ENCODE measurements at places on chromosomes 2 and 18.
A peak's percentile ranks its signal among the peaks of the same experiment; 100 is the strongest.

DNA sequence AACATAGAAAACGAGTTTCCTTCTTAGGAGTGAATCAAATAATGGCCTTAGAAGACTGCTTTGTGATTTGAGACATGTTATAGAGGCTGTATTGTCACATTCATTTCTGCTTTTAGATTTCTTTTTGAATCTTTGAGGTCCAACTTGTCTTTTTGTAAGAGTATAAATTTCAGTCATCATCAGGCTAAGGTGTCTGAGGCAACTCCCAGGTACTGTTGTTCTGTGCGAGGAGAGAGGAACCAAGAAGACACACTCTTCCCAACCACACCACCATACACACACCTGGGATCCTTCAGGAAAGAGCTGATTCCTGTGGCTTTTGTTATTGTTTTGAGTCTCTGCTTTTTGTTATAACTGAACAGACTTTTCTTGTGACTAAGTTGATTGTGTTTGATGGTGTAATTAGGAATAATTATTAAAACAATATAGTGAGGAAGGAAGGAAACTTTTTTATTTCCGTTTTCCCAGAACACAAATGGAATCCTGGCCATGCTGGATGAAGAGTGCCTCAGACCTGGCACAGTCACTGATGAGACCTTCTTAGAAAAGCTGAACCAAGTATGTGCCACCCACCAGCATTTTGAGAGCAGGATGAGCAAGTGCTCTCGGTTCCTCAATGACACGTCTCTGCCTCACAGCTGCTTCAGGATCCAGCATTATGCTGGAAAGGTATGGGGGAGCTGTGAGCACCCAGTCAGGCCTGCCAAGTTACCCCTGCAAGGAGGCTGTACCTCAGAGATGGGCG, 140.4 kb downstream of the MYO1B start:
- DNase-seq, result peak; percentile 19

DNA sequence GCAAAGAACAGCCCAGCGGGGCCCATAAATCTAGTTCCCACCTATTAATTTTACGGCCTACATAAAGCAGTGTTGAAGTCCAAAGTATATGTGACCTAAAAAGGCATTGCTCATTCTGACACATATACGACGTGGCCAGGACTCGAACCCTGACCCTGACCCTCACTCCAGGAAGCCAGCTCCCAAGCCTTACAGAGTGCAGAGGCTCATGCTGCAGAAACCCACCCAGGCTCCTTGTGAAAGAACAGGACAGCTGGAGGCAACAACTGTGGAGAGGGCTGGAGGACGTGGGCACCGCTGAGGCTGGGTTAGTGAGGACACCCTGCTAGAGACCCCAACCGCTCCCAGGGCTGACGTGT, 221.6 kb downstream of the CYP26B1 start:
- DNase-seq, result no peak

DNA sequence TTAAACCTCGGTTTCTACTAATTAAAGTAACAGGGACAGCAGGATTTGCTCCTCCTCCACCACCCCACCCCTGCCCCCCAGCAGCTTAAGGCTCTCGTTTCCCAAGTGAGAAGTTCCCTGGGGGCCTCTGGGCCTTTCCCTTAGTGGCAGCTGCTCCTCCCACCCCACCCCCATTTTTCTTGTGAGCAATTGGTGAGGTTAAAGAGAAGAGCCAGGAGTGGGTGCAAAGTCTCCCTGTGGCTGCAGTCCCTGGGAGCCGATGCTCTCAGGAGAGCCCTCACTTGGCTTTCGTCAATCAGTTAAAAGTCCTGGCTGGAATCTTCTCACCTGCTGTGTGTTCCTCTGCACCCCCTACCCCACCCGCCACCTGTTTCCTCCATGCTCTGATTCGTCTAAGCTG, 48.7 kb upstream of the AGAP1 start:
- no peak for DNase-seq

- DNase-seq, result no peak
These were observed 28.4 kb downstream of the E2F6 start for GRCh38 chr2:11437602-11438001.

DNA sequence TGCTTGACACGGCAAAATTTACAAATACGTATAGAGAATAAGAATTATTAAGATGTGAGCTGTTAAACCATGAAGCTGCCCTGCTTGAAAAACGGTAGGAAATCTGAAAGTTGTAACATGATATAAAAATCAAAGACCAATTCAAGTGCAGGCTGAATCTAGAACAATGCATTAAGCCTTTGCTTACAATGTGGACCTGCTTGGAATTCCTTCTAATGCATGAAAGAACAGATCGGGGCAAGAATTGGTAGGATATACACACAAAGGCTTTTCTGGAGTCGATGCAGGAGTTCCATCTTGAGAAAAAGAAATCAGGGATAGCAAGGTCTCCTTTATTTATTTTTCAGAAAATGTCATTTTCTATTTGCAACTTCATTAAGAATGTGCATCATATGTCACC, 136.8 kb downstream of the DLGAP1 start:
- no peak for DNase-seq

- DNase-seq, result no peak
These were observed 499.6 kb upstream of the HS6ST1 start for GRCh38 chr2:128818248-128818647.

DNA sequence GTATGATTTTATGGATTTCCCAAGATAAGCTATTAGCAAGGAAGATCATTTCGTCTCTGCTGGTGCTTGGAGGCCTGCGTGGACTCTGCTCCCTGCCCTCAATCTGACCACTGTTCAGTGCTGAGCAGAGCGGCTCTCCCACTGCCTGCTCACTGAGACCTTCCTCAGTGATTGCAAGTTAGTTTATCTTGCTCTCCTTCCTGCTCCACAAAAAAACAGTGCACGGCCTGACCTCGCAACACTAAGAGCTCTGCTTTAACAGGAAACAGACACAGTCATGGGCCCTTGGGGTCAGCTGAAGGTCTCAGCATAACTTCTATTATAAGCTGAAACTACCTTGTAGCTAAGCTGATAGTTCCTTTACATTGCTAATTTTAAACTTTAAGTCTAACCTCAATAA, 53.1 kb downstream of the PRELID3A start:
- DNase-seq, result no peak

DNA sequence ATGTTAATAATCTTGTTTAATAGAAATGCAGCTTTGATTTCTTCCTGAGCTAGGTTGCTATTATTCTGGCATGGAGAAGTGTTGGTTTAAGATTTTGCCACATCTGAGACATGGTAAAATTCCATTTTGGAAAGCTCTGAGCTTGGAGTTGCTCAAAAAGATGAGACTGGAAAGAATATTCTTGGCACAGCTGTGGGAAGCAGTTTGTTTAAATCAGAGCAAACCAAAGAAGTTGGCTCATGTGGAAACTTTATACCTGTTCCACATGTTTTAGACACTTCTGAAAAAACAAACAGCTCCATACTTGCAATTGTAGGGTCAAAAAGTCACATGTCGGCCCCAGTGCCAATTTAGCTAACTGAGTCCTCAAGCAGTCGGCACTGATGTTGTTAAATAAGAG, 116.6 kb downstream of the SLC4A3 start:
- no peak for DNase-seq
